HFFc6 (cell line): ENCODE measurements at places on chromosomes 2 and 18. TPM values are rescaled to one million over a fixed set of nuclear protein-coding genes. Genes with fewer than 3 reads are reported as not detected.

SNTG2 gene
- total RNA-seq: not detected in 3 replicates

C18orf54 gene
- 5.4 to 10.8 TPM (median 8.2 TPM) in 3 replicates for total RNA-seq

PLEK gene
- total RNA-seq: not detected in 3 replicates

MTIF2 gene
- 21.2 to 27.0 TPM (median 22.8 TPM) in 3 replicates for total RNA-seq

GRCh38 chr2:107132070-107132469, 246.1 kb upstream of the ST6GAL2 start:
- no peak for DNase-seq
- no peak overlapping the region for H3K4me3 ChIP-seq
- H3K36me3 ChIP-seq: no peaks in the 10 kb centered on the region
- H3K27me3 ChIP-seq: peaks cover 11% of the 10 kb centered on the region
